Activated CD4-positive, alpha-beta memory T cell treated with anti-CD3 and anti-CD28 coated beads, Interleukin-2, amount 10 ng/mL, durations not matched to agents 7 days and 5 days (primary cell): ENCODE measurements at places on chromosomes 2 and 18.
A peak's percentile ranks its signal among the peaks of the same experiment; 100 is the strongest.

DNA sequence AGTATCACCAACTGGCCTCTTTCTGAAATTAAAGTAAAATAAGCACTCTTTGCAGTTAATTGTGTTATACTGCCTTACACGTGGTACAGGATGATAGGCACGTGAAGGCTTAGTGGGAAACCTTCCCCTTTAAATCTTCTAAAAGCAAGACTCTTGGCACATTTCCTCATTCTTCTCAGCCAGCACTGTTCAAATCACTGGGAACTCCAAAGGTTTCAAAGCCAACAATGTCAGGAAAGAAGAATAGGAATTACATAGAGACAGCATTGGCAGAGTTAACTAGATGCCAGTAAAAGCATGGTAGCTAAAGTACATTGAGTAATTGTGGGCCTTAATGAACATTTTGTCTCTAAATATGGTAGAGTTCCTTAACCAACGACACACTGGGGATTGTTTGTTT is 96.4 kb downstream of the DTNA start:
- DNase-seq: no peak

DNA sequence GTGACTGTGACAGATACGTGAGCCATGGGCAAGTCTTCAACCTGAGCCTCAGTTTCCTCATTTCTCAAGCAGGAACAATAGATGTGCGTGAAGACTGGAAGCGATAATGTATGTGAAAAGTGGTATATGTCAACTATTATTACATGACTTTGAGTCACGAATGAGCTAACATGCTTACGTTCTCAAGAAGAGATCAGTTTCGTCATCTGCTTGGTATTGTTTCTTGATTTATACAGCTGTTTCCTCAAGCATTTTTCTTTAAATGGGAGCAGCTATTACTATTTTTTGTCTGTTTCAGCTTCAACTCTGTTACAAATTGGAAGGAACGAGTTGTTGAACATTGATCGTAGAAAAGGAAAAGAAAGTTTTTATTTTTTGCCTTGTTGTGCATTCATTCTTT is 48.5 kb upstream of the THOC1 start:
- no peak for DNase-seq

DNA sequence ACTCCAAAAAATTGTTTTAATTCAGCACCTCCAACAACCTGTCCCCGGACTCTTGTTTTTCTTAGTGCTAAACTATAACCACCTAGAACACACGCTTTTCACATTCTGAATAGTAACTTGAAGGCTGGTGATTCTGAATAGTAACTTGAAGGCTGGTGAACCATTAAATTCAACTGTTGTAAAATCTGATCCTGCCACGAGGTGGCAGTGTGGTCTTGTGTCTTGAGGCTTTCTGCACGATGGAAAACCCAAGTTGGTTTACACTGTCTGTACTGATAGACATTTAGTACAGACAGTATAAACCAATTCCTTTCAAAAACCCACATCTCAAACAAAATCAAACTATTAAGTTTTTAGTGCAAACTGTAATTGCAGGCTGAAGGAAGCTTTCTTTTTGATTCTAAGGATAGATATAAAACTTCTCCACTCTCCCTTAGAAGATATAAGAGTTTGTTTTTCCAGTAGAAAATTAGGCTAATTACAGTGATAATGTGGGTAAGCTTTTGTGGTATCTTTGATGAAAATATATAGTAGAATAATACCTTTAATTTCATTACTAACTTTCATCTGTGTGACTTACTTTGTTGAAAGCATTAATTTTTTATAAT is 57.6 kb downstream of the VAPA start:
- peak; percentile 73 for DNase-seq

DNA sequence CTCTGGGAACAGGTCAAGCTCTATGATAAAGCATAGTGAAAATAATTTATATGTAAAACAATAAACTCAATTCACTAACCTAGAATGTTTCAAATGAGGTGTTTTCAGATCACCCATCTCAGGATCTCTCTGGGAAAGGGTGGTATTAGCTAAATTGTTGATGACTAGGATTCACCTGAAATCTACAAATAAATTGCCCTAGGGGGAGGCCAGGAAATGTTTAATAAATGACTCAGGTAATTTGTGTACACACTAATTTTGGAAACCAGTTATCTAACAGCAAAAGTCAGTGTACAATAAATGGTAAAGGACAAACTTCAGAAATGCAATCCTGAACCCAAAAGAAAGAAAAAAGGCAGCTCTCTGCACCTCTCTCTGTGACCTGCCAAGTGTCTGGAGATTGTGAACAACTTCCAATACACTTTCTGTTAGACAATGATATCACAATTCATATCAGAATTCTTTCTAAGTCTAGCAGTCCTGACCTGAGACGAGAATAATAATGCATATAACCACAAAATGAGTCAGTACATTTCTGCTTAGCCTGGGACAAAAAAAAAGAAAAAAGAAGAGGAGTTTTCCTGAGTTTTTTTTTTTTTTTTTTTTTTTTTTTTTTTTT is 760.0 kb downstream of the EPHA4 start:
- no peak for DNase-seq

DNA sequence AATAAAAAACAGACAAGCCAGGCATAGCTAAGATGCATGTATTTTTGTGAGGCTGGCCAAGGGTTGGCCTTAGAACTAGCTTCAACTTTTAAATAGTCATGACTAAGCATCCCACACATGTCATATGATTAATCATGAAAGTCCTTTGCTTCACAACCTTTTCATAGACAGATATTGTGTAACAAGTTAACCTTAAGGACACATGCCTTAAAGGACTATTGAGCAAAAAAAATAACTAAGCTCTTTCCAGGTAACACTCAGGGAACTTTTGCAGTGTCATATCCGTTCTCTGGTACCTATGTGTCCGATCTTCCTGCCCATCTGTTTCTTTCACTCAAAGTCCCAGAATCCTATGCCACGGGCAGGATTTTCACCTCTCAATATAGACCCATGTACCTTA is 498.4 kb downstream of the STK39 start:
- no peak for DNase-seq

DNA sequence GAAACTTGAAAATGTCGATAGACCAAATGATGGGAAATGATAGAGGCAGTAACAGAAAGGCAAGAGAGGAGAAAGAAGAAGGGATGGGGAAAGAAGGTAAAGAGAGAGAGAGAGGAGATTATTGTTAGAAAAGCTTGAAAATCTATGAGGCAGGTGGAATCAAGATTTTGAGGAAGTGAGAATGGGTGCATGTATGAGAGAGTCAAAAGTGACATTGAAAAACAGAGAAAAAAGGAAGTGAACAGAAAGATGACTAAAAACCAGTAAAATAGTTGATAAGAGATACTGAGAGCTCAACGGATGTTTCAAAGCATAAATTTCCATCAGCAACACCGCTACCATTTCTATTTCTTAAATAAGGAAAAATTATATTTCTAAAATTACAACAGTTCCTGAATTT is 327.4 kb upstream of the CWC22 start:
- DNase-seq: no peak

DNA sequence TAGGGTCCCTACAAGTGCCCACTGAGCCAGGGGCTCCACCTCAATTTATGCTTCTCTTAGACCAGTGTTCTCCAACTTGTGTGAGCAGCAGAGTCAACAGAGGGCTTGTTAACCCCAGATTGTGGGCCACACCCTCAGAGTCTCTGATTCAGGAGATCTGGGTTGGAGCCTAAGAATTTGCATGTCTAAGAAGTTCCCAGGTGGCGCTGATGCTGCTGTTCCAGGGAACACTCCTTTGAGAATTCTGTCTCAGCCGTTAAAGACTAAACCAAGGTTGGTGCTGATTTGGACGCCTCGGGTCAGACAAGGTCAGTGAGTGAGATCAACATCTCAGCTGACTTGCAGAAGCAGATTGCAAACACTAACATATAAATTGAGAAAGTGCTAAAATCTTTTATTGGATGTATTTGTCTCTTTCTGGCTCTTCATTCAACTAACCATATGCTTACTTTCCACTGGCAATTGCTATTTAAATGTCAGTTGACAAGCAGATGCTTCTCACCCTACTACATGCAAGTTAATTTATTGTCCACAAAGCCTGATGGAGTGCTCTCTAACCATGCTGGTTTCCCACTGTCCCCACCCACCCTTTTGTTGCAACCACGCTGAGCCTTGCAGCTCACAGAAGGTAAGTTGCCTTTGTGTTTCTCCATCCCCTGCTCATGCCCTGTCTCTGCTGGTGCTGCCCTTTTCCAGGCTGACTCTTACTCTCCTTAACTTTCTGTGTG is 31.5 kb downstream of the LYPD1 start:
- DNase-seq: no peak

- no peak for DNase-seq
Measured at GRCh38 chr2:234919711-234920110, 32.1 kb upstream of the SH3BP4 start.

DNA sequence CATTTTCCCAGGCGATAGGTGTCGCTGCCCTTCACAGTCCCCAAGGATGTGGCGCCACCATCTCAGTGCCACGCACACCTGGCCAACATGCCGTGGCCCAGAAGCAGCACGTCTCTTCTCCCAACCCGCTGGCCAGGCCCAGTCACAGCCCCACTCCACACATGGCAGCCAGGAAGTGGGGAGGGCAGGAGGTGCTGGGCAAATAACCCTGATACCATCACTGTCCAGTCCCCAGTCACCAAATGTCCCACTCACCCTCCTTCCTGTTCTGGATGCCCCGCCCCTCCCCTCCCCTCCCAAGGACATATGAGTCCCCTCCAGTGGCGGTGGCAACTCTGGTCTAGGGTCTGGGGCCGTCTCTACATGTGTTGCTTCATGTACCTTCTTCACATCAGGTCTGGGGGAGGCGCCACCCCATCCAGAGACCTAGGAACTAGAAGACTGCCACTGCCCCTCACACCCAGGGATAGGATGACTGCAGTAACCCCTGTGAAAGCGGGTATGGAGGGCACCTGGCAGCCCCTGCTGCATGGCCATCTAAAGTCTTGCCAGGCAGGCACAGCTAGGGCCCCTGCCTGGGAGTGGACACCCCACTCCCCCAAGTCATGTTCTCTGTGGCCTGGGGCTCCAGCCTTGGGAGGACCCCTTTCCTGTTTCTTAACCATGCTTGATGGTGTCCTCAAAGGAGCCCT is 7.3 kb upstream of the CAPN10 start:
- no peak for DNase-seq

GRCh38 chr2:95333888-95334338 is 36.8 kb downstream of the KCNIP3 start:
- DNase-seq: no peak

GRCh38 chr2:25598911-25599310 is 74.5 kb downstream of the DTNB start:
- DNase-seq: no peak

DNA sequence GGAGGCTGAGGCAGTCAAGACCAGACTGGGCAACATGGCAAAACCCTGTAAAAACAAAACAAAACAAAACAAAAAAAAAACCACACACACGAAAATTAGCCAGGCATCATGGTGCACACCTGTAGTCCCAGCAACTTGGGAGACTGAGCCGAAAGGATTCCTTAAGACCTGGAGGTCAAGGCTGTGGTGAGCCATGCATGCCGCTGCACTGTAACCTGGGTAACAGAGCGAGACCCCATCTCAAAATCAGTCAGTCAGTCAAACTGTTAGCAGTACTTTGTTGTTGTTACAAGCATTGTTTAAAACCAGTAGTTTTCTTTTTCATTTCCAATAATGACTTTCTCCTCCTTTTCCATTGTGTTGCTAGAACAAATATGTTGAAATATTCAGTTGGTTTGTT is 21.7 kb downstream of the EPB41L5 start:
- DNase-seq: no peak

DNA sequence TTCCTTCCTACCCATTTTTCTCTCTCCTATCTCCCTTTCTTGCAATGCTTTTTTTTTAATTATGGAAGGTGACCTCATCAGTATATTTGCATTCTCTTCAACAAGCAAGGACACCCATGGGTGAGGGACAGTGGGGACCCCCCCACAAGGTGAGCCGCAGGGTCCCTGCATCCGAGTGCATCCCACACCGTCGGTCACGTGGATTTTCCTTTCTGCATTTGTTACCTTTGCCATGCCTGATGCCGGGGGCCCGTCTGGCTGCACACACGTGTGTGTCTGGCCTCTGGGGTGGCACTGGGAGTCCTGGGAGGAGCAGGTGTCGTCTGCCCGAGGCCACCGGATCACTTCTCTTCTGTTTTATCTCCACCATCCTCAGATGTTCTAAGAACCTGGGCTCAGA is 30.1 kb upstream of the SNTG2 start:
- DNase-seq: no peak

GRCh38 chr18:2982452-2983269 is 30.3 kb downstream of the LPIN2 start:
- no peak for DNase-seq

DNA sequence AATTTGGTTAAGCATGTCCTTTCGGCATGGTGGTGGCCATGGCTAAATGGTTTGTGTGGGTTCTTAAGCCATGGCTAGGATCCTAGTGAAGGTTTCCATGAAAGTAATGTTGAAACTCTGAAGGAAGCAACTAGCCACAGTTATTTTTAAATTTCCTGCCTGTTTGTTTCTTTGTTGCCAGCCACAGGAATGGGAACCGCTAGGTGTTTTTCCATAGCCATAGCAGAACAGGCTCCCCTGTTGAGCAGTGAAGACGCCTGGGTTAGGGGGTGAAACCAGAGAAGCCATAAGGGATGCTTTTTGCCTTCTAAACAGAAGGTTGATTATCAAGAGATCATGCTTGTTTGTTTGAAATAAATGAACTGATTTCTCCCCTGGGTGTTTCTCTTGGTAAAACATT is 60.1 kb upstream of the CHMP1B start:
- DNase-seq: no peak

DNA sequence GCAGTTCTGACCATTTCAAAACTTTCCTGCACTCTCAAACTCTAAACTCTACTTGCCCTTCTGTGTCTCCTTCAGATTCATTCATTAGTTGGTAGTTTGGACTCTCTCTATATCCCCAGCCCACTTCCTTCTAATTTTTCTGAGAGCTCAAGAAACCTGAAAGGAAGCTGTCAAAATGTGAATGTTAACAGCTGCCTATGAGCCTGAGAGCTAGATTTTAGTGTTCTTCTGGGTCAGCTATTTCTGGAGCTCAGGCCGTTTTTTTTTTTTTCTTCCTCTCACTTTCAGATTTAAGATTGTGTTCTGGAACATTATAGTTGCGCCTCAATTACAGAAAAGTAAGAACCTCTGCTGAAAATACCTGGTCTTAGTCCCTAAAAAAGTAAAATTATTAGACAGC is 73.1 kb downstream of the RTN4 start:
- DNase-seq: no peak

DNA sequence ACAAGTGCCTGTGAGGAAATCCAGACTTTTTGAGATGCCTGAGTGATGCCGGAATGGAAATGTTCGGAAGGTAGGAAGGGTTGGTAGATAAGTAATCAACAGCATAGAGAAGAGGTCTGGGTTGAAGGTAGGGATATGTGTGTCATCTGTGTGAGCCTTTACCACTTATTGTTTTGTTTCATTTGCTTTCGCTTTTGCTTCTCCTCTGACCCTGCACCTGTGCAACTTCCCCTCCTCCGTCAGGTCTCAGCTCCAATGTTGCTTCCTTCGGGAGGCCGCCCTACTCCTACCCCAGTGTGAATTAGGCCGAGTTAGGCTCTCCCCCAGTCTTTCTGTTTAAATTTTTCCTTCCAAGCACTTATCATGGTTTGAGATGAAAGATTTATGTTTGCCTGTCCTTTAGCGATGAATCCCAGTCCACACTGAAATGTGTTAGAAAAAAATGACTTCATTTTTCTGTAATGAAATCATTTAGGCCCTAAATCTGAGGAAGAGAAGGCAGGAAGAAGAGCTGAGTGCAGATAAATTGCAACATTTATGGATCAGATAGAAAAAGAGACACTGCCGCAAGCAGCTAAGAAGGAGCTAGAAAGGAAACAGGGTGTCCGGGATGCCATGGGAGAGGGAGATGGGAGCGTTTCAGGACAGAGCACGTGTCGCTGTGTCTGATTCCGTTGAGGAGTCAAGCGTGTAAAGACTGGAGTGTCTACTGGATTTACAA is 139.6 kb upstream of the PELI1 start:
- peak; percentile 33 for DNase-seq
